ENCODE measurements at places on chromosomes 16 and 17. TPM values are rescaled to one million over a fixed set of nuclear protein-coding genes. Genes with fewer than 3 reads are reported as not detected.

GRCh38 chr17:1234455-1234854 is 35.8 kb upstream of the BHLHA9 start:
- no peak for DNase-seq

CTRL gene
- 1.1 TPM for polyA plus RNA-seq

GRCh38 chr16:49855280-49855821 is 561 bp downstream of the ZNF423 start:
- peak; percentile 73 for DNase-seq

GRCh38 chr16:65525707-65526106 is 403.8 kb upstream of the CDH11 start:
- no peak for DNase-seq
